ENCODE measurements at places on chromosomes 12 and 14.

DNA sequence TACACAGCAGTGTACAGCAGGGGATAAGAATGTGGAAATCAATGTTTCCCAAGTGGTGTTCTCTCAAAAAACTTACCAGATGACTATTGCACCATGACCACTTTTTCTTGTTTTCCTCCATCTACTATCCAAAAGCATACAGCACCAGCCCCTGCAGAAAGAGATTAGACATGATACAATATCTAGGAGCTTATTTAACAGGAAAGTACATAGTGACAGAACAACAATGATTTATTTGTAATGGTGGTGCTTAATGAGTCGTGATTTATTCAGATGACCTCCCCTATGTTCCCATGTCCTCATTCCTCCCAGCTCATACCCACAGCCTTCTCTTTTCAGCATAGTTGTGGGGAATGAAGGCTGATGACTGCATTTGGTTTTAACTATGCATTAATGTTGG, 413.6 kb downstream of the BTG1 start:
- no peak for DNase-seq

DNA sequence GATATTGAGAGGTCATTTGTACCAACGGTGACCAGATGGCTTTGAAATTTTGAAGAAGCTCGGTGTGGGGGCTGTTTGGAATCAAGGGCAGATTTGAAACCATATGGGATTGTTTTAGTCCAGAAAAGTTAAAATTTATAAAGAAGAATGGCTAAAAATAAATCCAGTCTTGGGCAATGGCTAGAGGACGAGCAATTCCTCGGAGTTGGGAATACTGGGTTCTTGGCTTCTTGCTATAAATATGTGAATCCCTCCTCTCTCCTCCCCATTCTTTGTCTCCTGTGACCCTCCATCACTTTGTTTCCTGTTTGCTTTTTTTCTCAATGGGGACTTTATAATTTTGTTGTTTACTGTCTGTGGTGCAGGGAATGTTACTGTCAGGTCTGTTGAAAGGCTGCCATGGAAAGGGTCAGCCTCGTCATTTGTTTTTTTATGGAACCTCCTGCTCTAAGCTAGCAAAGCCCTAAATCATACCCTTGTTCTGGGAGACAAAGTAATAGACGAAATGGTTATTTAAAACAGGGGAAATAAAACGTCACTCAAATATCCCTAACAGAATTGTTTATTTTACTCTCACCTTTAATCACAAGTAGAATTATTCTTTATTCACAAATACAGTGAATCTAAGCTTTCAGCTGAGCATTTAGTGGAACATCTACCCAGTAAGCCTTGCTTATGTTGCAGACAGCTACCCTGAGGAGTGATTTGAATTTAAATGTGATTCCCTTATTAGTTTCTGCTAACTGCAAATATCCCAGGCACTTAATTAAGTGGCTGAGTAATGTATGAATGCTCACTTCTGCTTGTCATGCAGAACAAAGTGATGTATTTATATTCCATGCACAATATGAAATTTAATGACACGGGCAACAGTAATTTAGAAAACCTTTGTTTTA, 273.1 kb upstream of the NOVA1 start:
- no peak for DNase-seq

DNA sequence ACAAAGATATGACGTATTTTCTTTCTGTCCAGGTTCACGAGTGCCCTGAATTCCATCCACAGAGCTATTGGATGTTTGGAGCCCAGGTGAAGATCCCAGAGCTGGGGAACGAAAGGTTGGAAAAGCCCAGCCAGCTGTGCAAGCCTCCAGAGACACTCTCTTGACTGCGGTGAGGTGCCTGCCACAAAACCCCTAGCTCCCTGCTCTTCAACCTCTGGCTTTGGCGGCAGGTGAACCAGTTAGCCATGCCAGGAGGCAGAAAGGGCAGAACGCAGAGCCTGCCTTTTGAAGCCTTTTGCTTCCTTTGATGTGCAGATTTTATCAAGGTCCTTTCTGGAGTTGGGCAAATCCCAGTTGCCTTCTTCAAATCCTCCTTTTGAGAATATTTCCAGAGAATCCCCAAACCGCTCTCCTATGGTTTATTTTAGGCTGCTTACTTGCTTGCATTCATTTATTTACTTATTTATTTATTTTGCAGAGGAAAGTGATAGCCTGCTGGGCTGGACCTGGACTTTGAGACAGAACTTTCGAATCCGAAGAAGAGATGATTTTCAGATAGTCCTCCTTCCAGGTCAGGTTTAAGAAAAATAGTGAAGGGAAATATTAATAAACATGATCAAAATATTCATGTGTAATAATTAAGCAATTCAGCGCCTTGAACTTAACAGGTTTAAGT, 411.2 kb upstream of the TBX3 start:
- DNase-seq, result no peak

GRCh38 chr14:96752594-96752993, 44.6 kb upstream of the VRK1 start:
- DNase-seq, result no peak

- DNase-seq, result no peak
These were observed 28.1 kb upstream of the CD9 start for GRCh38 chr12:6172086-6172485.

DNA sequence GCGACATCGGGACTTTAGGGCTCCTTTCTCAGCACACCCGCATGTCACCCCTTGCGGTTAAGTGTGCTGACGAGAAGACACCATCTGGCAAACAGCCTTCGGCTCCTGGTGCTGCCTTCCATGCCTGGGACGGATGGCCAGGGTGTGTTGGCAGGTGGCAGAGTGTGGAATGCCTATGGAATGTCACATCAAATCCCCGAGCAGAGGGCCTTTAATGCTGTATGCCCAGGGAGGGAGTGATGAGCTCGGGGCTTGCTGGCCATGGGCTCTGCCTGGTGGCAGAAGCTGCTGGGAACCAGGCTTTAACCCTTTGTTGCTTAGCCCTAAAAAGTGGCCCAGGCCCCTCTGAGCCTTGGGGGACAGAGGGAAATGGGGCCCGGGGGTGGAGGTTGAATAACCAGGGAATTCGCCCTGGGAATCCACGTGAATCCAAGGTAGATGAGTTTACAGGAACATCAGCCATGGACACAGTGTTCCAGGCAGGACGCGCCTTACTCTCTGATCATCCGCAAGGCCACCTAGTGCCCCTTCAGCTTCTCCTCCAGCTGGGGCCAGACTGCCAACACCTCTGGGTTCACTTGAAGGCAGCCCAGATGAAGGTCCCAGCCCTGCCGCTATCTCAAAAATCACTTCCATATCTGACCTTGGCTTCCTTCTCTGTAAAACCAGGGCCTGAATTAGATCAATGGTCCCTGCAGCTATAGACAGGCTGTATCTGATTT, 17.4 kb downstream of the FAM181A start:
- DNase-seq, result no peak

DNA sequence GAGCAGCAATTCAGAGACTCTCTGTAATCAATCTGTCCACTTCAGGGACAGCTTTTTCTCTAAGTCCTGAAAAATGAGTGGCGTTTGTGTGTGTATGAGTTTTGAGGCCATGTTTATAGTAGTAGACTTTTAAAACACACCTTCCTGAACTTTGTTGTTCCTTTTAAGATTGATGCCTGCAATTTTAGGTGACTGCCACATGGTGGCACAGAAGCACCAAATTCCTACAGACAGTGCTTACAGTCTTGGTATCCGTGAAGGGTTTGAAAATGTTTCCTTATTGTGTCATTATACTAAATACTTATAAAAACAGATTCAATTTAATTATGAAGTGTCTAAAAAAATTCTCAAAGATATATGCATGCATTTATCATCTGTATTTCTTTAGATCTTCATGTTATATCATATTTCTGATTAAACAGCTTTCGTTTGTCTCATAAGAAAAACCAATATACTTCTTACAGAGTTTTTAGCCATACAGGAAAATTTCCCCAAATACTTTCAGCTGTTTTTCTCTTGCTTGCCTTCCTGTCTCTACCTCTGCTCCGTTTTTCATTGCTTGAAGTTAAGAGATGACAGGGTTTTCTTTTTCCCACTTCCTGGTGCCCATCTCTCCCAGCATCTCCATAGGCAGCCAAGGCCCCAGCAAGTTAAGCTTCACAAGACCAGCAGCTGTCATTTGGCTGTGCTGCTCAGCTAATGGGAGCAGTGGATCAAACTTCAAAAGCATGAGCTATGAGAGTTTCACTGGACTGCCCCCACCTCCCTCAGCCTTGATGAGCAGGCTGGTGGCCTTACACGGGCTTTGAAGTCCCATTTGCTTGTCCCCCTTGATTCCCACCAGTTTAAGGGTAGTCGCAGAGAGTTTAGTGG, 259.6 kb downstream of the AKAP6 start:
- no peak for DNase-seq

DNA sequence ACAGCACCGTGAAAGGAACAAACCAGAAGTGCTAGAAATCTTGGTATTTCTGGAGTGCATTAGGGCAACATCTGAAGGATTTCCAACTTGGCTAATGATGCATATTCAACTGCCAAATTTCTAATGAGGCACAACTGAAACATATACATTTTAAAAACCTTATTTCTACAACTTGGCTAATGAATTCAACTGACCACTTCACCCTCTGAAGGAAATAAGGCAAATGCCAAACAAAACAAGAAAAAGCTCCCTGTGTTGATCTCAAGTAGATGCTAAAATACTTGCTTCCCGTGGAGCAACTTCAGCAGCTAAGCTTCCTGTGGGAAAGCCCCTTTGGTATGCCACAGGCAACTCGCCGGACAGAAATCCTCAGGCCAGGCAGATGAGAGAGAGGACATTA, 167.1 kb downstream of the TTC7B start:
- no peak for DNase-seq

- DNase-seq, result no peak
These were observed 481.7 kb downstream of the BCAT1 start for GRCh38 chr12:24467226-24467625.

DNA sequence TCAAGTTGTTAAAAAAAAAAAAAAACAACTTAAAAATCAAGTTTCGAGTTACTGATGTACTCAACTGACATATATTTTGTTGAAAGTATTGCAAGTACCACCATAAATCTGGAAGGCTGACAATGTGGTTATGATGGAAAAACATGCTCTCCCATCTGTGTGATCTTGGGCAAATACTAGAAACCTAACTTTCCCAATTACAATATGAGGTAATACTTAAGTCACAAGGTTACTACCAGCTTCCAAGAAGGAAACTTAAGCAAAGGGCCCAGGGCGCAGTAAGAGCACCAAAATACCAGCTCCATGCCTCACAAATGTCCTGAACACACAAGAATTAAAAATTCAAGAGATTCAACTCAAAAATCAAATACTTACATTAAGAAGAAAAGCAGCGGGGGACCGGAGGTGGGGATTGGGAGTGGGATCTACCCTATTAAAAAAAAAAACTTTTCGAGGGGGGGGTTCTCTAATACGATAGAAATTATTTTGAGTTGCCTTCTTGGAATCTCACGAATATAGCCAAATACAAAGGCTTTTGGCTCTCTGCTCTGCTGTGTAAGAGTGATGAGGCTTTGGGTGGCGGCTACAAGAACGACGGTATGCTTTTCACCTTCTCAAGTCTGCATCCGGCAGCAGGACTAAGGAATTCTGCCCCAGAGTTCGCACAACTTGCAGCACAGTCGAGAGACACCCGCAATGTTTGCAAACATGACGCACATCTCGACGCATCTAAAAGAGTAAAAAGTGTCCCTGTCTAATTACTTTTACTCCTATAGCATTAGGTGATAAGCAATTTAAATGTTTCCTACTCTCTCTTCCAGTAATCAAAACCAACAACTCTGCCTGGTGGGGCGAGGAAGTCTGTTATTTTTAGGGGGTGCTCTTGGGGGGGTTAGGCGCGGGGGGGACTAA, 1.1 kb downstream of the SAV1 start:
- DNase-seq, result no peak

DNA sequence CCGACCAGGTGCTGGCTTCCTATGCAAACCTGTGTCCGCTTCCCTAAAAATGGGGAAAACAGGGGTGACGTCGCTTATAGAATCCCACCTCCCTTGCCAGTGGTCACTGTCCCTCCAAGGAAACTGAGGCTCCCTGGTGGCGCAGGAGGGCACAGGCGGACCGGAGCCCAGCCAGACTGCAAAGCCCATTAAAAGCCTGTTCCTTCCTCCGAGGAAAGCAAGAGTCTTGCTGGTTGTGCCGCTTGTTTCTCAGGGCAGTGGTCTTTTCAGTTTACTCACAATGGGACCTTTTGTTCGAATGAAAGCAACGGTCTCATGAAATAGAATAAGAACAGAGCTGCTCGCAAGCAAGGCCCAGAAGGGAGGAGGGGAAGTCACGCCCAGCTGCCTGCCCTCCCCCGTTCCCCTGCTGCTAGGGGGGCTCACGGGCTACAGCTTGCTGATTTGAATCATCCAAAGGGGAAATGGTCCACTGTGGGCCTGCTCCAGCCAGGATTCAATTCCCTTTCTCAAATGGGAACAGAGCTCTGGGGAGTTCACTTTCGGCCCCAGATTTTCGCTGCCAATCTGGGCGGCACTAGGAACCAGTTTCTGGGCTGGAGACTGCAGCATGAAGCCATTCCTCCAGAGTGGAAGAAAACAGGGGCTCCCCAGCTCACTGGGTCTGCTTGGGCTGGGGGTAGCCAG, 4.6 kb upstream of the SELPLG start:
- no peak for DNase-seq

DNA sequence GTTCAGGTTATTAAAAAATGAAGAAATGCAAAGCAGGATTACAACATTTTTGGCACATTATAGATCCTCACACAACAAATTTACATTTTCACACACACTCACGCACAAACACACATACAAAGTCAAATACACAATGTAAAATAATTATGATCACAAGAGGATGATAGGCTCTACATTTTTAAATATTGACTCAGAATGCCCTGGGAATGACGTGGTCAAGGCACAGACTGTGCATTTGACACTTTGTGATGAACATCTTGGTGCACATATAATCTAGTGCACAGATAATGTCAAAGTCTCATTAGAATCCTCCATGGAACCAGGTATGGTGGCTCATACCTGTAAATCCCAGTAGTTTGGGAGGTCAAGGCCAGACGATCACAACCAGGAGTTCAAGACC, 49.4 kb downstream of the DPF3 start:
- no peak for DNase-seq

GRCh38 chr12:115149279-115149678, 465.3 kb upstream of the TBX3 start:
- no peak for DNase-seq

DNA sequence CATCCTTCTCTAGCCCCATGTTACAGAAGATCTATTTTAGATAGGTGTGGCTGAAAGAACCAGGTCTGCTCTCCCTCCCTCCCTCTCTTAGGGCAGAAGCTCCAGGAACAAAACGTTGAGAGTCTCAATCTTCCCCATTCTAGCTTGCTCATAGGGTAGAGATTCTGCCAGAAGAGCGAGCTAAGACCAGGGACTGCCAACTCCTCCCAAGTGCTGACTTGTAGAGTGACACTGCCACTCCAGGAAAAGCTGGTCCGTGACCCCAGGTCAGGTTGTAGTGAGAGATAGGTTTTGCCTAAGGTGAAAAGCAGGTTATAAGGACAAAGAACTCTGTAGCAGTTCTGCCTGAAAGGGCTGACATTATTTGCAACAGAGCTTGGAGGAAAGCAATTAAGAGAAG, 73.4 kb downstream of the INSM2 start:
- DNase-seq, result no peak

GRCh38 chr12:39332661-39333175, 110.2 kb downstream of the KIF21A start:
- DNase-seq, result no peak

GRCh38 chr14:44657203-44657602, 150.1 kb upstream of the FSCB start:
- DNase-seq, result no peak

- no peak for DNase-seq
These were observed 110.2 kb downstream of the METTL25 start for GRCh38 chr12:82468563-82468962.

- DNase-seq, result no peak
These were observed 7.0 kb downstream of the NID2 start for GRCh38 chr14:52061890-52062289.
